ENCODE measurements at places on chromosomes 4 and X.

GRCh38 chr4:97139791-97140190 is 1003.5 kb downstream of the STPG2 start:
- no peak for DNase-seq

DNA sequence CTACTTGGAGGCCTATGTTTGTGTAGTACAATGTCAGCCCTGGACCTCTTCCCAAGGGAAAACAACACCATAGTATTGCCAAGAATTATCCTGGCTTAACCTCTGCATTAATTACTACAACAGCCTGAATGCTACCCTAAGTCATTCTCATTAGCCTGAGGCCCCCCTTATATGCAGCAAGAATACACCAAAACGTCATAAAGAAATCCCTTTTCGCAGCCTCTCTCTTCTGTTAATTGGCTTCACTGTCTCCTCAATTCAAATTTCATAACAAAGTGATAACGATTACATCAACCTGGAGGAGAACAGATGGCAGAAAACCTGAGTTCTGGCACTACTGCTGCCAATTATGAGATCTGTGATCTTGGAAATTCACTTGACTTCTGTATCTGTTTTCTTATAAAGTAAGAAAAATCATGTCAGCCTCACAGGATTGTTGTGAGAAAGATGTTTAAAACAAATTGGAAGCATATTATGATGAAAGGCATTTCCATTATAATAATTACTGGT is 1663.1 kb downstream of the STIM2 start:
- no peak for DNase-seq

- DNase-seq, result no peak
Measured at GRCh38 chrX:802846-803245, 172.3 kb downstream of the SHOX start.

DNA sequence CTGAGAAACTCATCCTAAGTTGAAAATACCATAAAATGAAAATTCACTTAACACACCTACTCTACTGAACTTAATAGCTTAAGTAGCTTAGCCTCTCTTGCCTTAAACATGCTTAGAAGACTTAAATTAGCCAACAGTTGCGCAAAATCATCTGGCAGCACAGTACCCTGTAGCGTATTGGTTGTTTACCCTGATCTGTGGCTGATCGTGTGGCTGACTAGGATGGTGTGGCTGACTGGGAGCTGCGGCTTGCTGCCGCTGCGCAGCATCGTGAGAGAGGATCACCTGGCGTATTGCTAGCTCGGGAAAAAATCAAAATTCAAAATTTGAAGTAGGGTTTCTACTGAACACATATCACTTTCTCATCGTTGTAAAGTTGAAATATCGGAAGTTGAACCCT is 6.3 kb downstream of the RUFY3 start:
- DNase-seq, result no peak

GRCh38 chr4:110850461-110851442 is 227.9 kb upstream of the PITX2 start:
- DNase-seq, result no peak

DNA sequence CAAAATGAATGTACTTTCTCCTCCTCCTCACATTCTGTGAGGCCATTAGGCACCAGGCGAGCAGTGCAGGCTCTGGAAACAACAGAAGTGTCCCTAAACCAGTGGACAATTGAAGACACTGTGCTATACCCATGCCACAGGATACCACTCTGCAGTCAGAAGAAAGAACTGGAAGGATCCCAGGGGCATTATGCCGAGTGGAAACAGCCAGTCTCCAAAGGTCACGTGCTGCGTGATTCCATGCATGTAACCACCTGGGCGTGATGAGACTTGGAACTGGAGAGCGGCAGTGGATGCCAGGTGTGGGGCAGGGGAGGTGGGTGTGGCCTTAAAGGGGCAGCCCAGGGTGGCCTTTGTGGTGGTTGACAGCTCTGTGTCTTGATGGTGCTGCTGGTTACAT is 139.4 kb downstream of the EVC2 start:
- no peak for DNase-seq

GRCh38 chr4:76449362-76449767 is 14.3 kb downstream of the SHROOM3 start:
- DNase-seq, result no peak

- no peak for DNase-seq
Measured at GRCh38 chr4:151901631-151902030, 140.8 kb upstream of the GATB start.

DNA sequence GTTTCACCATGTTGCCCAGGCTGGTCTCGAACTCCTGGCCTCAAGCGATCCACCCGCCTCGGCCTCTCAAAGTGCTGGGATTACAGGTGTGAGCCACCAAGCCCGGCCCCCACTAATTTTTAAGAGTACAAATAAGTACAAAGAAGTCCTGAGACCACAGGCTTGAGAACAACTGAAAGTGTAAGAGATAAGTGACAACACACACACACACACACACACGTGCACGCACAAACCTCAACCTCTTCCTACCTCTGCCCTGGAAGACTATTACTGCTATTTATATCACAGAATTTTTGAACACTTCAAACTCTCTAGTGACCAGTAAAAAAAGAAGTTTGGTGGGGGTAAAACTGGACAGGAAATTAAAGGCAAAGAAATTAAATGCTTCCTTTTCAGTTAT is 7.5 kb downstream of the KLHL15 start:
- no peak for DNase-seq

DNA sequence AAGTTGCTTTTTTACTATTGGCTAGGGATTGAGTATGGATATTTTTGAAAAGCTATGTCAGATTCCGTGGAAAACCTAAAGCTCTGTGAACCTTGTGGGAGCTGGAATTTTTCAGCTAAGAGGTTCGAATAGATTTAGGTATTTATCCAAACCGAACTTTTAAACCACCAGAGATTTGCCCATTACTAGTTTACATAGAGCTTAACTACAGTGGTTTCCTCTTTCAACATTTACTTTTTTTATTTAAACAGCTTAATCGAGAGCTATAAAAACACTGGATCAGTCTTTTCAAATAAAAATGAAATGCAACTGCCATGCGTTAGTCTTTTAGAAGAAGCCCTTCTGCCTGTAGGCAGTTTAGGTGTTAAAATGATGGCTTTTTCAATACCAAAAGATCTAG is 377.0 kb downstream of the RPA4 start:
- no peak for DNase-seq

GRCh38 chr4:1490011-1490653 is 83.9 kb upstream of the NKX1-1 start:
- DNase-seq, result no peak

DNA sequence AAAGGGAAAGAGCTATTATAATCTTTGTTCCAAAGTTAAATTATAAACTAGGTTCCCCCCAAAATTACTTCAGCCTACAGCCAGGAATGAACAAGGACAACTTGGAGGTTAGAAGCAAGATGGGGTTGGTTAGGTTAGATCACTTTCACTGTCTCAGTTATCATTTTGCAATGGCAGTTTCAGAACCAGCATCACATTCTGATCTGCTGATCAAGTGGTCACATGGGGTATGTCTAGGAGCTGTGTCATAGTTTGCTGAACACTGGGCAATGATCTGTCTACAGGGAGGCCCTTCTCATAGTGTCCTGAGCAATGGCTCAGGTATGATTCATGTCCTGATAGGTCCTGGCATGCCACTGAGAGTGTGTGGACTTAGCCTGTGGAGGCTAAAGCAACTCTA is 41.6 kb upstream of the XIAP start:
- DNase-seq, result no peak

GRCh38 chrX:17567187-17567586 is 170.1 kb upstream of the SCML1 start:
- no peak for DNase-seq

DNA sequence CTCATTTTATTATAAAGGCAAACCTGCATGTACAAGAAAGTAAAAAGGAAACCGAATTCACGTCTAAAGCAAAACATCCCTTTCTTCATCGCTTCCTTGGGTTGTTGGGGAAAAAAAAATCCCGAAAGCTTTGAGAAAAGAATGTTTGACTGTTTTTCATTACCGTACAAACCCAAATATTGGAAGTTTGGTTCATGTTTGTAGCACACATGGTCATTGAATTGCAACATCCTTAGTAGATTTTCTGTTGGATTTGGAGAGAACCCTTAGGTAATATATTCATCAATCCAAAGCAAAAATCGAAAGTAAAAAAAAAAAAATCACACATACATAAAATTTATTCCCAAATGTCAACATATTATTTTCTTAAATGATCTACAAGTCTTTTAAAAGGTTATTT is 420.3 kb downstream of the MAPK10 start:
- no peak for DNase-seq

DNA sequence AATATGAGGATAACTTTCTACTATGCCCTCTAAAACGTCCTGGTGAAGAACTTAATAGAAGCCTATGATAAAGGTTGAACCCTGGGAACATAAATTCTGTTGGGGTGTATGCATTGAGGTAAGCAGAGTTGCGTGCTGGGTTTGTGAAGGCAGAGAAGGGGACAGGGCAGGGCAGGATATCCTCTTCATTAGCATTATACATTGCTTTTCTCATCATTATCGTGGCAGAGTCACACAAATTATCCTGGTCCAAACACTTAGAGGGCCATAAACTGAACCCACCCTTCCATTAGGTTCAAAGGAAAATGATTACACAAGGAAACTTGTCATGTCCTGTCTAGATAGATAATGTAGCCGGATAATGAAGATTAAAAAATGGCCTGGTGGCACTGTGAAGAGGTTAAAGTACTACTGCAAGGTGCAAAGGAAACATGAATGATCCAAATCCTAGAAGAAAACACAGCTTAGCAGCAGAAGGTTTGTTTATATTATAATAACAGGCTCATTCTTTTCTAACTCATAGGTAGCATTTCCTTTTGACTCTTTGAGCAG is 189.1 kb downstream of the SPCS3 start:
- no peak for DNase-seq

- DNase-seq, result no peak
Measured at GRCh38 chrX:134603806-134604700, 54.2 kb downstream of the PLAC1 start.

DNA sequence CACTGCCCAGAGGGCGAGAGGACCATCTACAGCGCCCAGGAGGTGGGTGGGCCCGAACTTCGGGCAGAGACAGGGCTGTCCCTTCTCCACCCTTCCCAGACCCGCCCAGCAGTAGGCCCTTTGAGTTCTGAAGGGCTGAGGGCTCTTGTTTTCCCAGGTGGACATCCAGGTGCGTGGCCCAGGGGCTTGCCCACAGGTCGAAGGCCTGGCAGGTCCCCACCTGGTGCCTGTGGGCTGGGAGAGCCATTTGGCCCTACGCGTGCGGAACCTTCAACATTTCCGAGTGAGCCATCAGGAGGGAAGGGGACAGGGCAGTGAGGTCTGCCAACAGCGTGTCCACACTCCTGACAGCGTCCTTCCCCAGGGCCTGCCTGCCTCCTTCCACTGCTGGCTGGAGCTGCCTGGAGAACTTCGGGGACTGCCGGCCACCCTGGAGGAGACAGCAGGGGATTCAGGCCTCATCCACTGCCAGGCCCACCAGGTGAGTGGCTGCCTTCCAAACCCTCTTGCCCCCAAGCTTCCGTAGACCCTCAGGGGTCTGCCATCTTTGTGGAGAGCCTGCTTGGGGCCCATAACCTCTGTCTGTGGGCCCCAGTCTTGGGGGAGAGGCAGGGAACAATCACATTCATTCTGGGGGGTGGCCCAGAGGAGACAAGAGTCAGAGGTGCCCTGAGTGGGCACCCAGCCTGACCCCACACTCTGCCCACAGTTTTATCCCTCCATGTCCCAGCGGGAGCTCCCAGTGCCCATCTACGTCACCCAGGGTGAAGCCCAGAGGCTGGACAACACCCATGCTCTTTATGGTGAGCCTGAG is 6.8 kb downstream of the PLXNB3 start:
- no peak for DNase-seq

Data from omental fat pad (tissue), 4 donors.